Stimulated activated CD4-positive, alpha-beta T cell treated with anti-CD3 and anti-CD28 coated beads, Interleukin-4, amount 100 ng/mL, for 1 hour (primary cell): ENCODE measurements at places on chromosomes 13 and 19.
A peak's percentile ranks its signal among the peaks of the same experiment; 100 is the strongest.

DNA sequence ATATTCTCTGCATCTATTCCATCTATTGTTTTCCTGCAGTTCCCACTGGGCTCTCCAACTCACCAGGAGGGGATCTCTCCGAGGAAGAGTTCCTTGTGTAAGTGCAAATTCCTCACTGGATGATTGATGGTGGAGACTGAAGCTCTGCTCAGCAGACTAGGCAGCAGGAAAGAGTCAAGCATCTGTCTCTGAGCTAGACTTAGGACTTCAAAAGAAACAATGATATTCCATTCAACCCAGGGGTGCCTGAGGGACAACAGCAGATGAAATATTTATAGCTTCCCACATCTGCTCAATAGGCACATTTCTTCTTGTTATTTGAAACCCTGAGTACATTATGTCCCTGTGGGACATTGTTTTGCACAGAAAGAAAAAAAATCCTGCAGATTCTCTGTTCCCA lies at the start of the genes OR7A5 and OR7C1:
TSS of gene OR7A5 (minus strand) at position 175 of the 400 bp plus-strand sequence. CDS start 6,944 bp downstream, outside the sequence.
TSS of gene OR7C1 (minus strand) at position 175 of the 400 bp plus-strand sequence. CDS start 35,049 bp downstream, outside the sequence.
- DNase-seq, result no peak

DNA sequence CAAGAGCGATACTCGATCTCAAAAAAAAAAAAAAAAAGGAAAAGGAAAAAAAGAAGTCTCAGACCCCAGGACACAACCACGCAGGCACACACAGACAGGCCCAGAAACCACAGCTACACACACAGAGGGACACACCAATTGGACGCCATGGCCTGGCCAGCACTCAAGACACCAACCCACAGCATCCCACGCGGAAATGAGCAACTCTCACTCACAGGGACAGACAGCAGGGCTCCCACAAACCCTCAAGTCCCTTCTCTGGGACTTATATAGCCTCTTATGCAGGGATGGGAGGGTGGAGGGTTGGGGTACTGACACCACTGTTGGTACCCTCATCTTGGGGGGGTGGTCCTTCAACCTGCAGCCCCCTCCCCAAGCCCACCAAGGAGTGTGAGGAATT lies 5.9 kb downstream of the NOTCH3 start:
- DNase-seq, result no peak

GRCh38 chr19:5340637-5341447 lies at the start of gene PTPRS:
PTPRS (minus strand) TSS chr19:5340812; CDS start chr19:5286140, 54,672 bp downstream.
- peak; percentile 64 for DNase-seq

DNA sequence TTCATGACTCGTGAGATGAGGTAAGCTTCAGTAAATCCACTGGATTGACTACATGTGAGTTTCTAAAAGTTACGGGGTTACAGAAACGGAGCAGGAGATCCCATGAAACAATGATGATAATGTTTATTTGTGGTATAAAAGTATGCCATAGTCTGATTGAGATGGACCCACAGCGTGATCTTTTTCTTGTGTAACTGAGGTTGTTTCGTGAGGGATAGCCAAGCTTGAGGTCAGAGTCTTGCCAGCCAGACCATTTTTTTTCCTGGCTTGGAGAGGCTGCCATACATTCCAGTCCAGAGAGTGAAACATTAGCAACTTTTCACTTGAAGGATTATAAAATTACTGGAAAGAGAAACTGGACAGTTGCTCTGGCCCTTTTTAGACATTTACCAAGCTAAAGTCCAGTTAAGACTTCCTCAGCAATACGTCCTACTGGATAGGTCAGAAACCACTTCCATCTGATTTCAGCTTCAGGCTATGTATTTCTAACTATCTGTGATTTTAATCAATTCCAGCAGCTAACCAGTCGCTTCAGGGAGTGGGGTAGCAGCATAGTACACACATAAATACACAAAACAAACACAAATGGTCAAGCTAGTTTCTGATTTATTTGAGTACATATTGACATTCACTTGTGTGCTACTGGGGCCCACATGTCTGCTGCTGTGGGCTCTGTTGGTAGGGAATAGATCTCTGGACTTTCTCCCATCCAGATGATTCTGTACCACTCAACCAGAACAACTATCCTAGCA lies 194.6 kb downstream of the POSTN start:
- DNase-seq, result no peak

GRCh38 chr13:80121038-80121437 lies 219.9 kb downstream of the SPRY2 start:
- no peak for DNase-seq

DNA sequence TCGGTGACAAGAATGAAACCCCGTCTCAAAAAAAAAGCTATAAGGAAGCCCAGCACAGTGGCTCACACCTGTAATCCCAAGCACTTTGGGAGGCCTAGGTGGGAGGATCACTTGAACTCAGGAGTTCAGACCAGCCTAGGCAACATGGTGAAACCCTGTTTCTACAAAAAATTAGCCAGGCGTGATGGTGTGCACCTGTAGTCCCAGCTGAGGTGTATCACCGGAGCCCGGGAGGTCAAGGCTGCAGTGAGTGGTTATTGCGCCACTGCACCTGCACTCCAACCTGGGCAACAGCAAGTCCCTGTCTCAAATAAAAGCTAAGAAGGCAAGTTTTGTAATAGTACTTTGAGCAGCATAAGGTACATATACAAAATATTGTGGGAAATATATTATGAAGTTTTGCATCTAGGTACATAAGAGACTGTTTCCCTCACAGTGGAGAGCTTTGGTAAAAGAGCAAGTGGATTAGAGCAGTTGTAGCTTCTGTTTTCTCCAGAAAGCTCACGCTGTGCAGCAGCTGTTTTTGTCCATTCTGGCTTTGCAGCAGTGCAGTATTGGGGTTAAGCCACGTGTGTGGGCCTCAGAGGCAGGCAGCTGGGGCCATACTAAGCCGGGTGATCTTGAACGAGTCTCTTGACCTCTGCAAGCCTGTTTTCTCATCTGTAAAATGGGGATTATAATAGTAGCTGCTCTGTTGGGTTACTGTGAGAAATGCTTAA lies 35.4 kb downstream of the ARHGAP35 start:
- no peak for DNase-seq

- no peak for DNase-seq
Observed at GRCh38 chr13:102286326-102286725, 115.5 kb downstream of the FGF14 start.

DNA sequence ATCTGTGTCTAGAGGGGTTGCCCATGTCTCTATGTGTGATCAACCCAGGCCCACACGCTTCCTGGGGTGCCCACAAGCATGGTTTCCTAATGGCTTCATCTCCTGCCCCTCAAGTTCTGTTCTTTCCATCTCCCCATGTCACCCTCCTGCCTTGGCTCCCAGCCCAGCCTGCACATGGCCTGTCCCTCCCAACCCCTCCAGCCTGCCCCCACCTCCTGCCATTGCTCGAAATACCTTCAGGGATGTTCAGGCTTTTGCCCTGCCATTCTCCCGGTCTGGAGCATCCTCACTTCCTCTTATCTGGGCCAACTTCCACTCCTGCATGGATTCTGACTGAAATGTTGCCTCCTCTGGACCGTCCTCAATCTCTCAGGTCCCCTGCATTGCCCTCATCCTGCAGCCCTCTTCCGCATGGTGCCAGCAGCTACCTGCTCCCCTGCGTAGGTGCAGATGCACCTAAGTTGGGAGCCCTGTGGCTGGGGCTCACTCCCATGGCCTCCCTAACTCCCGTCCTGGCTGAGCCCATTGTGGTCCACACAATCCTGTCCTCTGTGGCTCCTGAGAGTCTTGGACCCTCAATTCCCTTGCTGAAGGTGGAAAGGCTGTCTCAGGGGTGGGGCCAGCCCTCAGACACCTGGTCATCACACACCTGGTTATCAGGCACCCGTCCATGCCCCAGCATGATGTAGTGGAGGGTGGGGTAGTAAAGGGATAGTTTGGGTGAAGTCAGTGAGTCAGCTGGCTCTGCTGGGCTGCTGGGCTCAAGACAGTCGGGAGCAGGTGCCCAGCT lies 152.1 kb downstream of the URI1 start:
- no peak for DNase-seq

GRCh38 chr13:23671897-23672296 lies 101.7 kb downstream of the TNFRSF19 start:
- DNase-seq, result no peak

DNA sequence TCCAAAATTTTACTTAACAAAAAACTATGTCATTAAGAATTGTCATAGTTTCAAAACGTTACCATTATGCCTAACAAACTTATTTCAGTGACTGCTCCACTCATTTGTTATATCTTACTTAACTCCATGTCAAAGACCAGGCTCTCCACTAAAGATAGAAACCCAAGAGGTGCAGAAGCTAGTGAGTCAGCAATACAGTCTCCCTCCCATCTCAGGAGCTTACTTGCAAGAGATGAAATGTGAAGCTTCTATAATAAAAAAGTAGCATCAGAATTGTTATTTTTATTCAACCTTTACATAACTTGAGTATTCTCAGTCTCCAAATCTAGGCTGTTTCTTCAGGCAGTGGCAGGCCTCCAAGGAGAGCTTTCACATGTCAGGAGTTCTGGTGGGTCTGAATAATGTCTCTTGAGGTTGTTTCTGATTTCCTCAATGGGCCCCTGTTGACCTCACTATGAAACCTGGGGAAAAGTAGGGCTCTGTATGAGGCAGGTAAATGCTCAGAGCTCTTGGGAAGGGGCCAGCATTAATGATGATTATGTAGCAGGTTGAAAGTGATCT lies 242.0 kb downstream of the NDFIP2 start:
- no peak for DNase-seq

GRCh38 chr19:5838353-5839064 lies 993 bp downstream of the FUT6 start:
- no peak for DNase-seq

GRCh38 chr13:93724187-93724586 lies 497.6 kb downstream of the GPC6 start:
- DNase-seq, result no peak
